NB4 (cell line): ENCODE measurements at places on chromosomes 7 and 10.
A peak's percentile ranks its signal among the peaks of the same experiment; 100 is the strongest.

DNA sequence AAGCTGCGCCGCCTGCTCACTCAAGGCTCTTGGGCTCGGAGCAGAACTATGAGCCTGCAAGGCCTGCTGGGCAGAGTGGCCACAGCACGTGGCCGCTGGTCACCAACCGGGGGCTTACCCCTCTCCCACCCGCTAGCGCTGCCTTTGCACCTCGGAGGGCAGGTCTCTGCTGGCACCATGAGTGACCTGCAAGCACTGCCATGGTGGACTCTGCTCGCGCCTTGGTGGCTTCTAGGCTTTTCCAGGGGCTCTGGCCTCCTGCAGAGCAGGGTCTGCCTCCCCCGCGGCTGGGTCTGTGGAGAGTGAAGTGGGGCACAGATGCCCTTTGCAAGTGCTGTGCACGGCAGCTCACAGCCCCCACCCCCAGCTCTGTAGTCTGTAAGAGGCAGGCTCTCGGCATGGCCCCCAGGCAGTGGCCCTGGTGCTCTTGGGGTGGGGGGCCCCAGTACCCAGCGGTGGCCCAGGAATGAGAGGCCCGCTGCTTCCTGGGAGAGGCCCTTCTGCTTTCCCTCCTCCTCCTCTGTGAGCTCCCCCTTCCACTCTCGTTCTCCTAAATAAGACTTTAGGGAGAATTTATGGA is 119.6 kb downstream of the INPP5A start:
- DNase-seq, result no peak

DNA sequence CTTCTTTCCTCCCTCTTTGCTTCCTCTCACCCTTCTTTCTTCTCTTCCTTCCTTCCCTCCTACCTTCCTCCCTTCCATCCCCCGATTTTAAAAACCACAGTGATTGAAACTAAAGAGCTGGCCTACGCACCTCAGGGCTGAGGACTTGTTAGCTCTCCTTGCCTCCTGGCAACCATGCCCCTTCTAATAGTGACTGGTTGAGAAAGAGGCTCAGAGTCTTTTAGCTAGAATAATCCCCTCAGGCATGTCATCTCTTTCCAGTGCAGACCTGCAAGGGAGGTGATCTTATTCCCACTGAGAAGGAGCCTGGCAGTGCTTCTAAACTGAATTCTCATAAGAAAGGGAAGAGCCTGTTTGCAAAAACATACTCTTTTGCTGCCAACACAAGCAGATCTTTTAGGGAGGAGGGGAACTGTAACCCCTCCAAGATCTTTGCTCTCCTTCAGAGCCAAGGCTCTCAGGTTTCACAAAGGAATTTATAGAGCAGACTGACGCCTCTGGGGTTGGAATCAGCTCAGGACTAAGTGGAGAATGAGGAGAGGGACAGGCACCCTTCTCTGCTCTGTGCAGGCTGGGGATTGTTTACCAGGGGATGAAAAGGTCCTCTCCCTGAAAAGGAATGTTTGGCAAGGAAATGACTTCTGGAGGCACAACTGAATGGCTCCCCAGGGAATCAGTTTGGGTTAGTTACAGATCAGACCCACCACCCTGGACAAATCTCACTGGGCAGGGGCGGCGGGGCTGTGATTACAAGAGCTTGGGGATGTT is 9.4 kb upstream of the ANKRD1 start:
- no peak for DNase-seq

DNA sequence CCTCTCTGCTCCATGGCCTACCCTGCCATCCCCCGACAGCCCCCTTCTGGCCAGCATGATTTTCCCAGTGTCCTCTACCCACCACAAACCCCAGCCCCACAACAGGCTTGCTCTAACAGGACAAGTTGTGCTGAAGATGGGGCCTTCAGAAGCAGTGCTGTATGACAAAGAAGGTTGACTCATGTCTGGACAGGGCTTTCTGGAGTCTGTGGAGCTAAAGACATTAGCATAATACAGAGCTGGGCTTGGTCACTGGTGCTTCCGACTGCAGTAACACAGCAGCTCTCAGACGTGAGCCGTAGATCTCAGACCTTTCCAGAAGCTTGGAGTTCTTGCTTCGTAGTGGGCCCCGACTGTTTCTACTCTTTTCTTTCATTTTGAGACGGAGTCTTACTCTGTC is 100.5 kb downstream of the GTF2IRD1 start:
- DNase-seq, result no peak

GRCh38 chr10:86971232-86971991 is 3.1 kb downstream of the ADIRF start:
- peak; percentile 74 for DNase-seq

GRCh38 chr10:7036951-7037350 is 373.9 kb downstream of the SFMBT2 start:
- DNase-seq, result no peak

GRCh38 chr10:109650228-109650627 is 273.1 kb downstream of the XPNPEP1 start:
- no peak for DNase-seq

GRCh38 chr7:29561271-29561670 is 2.4 kb upstream of the PRR15 start:
- DNase-seq, result peak; percentile 67

DNA sequence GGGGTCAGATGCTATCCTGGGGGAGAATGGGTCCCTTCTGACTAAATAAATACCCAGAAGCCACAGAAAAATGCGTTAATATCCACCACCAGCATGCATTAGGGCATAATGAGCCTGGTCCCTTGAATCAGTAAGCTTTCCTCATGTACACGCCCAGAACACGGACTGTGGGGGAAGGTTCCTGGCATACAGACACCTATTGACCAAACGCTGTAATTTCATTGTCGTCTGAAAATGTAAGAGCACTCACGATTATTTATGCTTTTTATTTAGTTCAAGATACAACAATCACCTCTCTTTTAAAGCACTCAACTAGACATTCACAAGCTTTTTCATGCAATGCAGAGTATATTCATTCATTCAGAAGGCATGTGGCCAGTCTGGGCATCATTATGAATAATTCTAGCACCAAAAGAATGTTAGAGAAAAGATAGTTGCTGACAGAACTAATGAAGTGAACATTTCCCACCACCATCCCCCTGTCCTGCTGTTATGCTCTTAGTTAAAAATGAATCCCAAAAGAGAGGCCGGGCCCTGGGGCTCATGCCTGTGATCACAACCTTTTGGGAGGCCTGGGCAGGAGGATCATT is 101.0 kb downstream of the SVIL start:
- DNase-seq, result no peak

GRCh38 chr7:33300131-33300530 is 170.8 kb downstream of the BBS9 start:
- no peak for DNase-seq

- DNase-seq, result no peak
These were observed 90.7 kb upstream of the CAPZA2 start for GRCh38 chr7:116771640-116772039.

- DNase-seq, result no peak
These were observed 20.9 kb downstream of the WBP1L start for GRCh38 chr10:102764470-102765161.

DNA sequence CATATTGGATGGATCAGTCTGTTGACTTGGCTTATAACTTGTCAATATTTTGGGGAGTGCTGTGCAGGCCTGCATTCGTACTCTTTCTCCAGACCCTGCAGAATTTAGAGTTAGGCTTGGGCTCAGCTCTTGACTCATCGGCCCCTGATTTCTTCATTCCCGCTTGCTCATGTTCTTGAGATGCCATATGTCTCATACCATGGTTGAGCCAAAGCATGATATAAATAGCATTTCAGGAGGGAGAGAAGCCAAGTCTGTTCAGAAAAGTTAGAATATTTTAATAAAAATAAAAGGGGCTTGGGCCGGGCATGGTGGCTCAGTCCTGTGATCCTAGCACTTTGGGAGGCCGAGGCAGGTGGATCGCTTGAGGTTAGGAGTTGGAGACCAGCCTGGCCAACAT is 898.1 kb downstream of the TYW1 start:
- no peak for DNase-seq

GRCh38 chr7:431658-432111 is 88.0 kb downstream of the PDGFA start:
- no peak for DNase-seq

DNA sequence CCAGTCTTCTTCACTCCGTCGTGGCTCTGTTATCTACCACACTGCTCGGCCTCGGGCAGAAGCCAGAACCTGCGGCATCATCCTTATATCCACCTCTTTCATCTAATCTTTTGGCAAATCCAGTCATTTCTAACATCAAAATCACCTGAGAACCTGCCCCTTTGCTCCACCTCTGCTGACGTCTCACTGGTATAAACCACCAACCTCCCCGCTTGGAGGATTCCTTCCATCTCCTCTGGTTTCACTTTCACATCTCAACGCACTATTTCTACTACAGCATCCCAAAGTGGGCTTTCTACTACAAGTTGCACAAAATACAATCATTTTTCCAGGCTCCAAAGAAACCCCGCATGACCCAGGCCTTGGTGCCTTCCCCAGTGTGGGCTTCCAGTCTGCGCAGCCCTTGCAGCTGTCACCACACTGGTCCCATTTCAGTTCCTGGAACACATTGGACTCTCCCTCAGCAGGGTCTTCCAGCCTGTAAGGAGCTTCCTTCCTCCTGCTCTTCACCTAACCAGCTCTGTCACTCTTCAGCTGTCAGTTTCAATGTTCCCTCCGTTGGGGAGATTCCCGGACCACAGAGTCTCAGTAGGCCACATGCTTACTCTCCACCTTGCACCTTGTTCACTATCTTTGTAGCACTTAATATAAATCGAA is 85.0 kb downstream of the PRKCQ start:
- DNase-seq, result no peak

DNA sequence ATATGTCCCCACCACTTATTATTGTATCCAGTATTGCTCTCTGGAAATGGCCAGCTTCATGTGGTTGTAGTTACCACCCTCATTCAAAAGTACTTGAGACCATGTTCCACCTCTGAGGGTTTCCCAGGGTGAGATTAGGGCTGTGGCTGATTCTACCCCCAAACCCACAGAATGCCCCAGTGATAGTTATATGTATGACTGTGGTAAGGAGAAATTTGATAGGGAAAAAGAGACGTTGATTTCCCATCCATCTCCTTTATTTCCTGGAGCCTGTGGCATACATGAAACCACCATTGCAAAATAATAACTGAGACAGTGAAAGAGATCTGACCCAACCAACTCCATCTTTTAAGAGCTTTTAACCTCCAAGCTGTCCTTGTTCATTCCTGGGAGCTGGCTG is 25.2 kb downstream of the ARL5B start:
- no peak for DNase-seq

- peak; percentile 12 for DNase-seq
These were observed 1.1 kb downstream of the RHOBTB1 start for GRCh38 chr10:60942788-60943315.

- DNase-seq, result no peak
These were observed 712.1 kb downstream of the PARD3 start for GRCh38 chr10:34102893-34103506.
